CD4-positive, alpha-beta T cell (primary cell): ENCODE measurements at places on chromosomes 11 and 22. TPM values are rescaled to one million over a fixed set of nuclear protein-coding genes. Genes with fewer than 3 reads are reported as not detected.
A peak's percentile ranks its signal among the peaks of the same experiment; 100 is the strongest.

The NUP50 gene
- 141 TPM for total RNA-seq

DNA sequence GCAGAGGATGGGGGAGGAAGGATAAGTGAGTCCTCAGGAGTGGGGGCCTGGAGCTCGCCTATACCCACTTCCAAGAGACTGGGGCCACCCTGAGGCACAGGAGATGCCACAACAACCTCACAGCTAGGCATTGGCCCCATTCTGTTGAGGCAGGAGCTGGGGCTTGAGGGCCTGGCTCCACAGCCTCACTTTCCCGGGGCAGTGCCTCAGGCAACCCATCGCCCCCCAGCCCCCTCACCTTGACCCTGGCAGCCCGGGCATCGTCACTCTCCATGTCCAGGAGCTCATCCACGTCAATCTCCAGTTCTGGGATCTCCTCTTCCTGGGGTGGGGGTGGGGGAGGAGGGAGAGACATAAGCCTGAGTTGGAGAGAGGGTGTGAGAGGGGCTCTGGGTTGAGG is 1.8 kb downstream of the PPP1R14B start:
- peaks cover 57% of the 10 kb centered on the region for H3K4me1 ChIP-seq
- peak overlapping the region; percentile 48 for H3K27ac ChIP-seq
- no peaks in the 10 kb centered on the region for H3K27me3 ChIP-seq
- DNase-seq, result no peak
- peaks cover 10% of the 10 kb centered on the region for H3K36me3 ChIP-seq

- no peaks in the 10 kb centered on the region for H3K27me3 ChIP-seq
- H3K4me1 ChIP-seq, result peaks cover 18% of the 10 kb centered on the region
- no peak for DNase-seq
- H3K36me3 ChIP-seq, result no peaks in the 10 kb centered on the region
- H3K4me3 ChIP-seq, result no peak overlapping the region
- no peak overlapping the region for H3K27ac ChIP-seq
These were observed 21.6 kb downstream of the PPARA start for GRCh38 chr22:46171940-46172339.

DNA sequence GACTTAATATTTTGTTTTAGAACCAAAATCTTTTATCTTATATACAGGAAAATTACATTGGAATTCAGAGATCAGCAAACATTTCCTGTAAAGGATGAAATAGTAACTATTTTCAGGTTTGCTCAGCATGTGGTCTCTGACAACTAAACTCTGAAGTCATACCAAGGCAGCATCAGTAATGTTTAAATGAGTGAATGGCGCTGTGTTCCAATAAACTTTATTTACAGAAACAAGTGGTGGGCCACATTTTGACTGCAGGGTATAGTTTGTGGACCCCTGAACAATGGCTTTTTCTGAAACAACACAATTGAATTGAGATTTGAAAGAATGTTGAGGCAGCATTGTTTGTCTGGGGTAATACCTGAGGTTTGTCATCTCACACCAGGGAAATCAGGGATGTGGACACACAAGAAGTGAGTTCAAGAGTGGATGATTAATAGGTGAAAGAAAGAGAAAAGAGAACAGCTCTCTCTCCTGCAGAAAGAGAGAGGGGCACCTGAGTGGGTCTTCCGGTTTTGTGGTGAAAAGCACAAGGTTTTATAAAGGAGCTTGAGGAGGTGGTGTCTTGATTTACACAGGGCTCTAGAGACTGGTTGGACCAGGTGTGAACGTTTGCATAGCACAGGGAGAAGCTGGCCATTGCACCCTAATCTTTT is 113.5 kb upstream of the VPREB1 start:
- H3K27ac ChIP-seq, result no peak overlapping the region
- H3K4me3 ChIP-seq, result no peak overlapping the region
- H3K27me3 ChIP-seq, result no peaks in the 10 kb centered on the region
- no peak for DNase-seq

- peaks cover 44% of the 10 kb centered on the region for H3K4me1 ChIP-seq
- H3K36me3 ChIP-seq, result no peaks in the 10 kb centered on the region
- peak overlapping the region; percentile 83 for H3K4me3 ChIP-seq
These were observed 1.2 kb upstream of the CERK start for GRCh38 chr22:46739094-46739870.

DNA sequence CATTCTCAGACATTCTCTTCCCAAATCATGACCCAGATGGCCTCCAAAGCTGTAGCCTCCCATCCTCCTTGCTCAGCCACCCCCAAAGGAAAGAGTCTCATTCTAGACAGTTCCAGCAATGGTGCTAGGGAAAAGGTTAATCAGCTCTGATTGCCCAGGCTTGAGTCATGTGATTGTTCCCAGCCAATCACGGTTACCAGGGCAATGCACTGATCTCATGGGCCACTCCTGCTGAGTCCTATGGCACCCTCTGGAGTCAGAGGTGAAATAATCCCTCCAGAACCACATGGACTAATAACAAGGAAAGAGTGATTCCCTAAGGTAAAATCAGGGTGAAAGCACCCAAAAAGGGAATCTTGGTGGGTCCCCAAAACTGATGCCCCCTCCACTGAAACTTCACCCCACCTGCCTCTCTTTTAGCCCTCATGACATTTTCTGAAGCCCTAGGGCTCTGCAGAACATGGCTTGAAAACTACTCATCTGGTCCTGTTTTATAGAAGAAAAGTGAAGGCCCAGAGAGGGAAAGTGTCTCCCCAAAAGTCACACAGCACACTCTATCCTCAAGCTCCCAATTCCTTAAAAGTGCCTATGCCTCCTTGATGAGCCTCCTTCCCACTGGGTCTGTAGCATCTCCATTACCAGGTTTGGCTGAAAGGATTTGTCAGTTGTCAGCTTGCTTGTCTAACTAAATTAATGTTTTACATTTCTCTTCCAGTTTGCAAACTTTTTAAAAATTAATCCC is 203.7 kb downstream of the MN1 start:
- H3K27ac ChIP-seq, result no peak overlapping the region
- no peaks in the 10 kb centered on the region for H3K36me3 ChIP-seq
- H3K4me3 ChIP-seq, result no peak overlapping the region
- DNase-seq, result no peak
- H3K27me3 ChIP-seq, result no peaks in the 10 kb centered on the region
- no peaks in the 10 kb centered on the region for H3K4me1 ChIP-seq

DNA sequence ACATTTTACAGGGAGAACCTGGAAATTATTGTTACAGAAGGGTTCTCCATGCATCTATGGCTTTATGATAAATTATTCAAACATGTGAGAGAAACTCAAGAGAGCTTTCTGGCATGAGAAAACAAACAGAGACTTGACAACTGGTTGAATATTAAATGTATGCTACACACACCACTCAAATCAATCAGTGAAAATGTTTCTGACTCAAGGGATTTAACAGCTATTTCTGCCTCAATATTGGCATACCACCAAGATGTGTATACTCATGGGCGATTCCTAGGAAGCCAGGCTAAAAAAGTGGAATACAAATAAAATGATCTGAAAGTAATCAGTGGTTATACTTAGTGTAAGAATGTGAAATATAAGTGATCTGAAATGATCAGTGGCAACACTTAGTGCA is 15.8 kb upstream of the OR51T1 start:
- H3K27me3 ChIP-seq, result no peaks in the 10 kb centered on the region
- H3K4me3 ChIP-seq, result no peak overlapping the region
- no peak for DNase-seq

GRCh38 chr22:32218470-32218869 is 13.6 kb upstream of the RFPL2 start:
- no peak overlapping the region for H3K27ac ChIP-seq
- H3K4me1 ChIP-seq, result no peaks in the 10 kb centered on the region
- H3K27me3 ChIP-seq, result peaks cover 3% of the 10 kb centered on the region
- DNase-seq, result peak; percentile 40
- no peak overlapping the region for H3K4me3 ChIP-seq
- H3K36me3 ChIP-seq, result no peaks in the 10 kb centered on the region

The ANKK1 gene
- 1.2 TPM for total RNA-seq

DNA sequence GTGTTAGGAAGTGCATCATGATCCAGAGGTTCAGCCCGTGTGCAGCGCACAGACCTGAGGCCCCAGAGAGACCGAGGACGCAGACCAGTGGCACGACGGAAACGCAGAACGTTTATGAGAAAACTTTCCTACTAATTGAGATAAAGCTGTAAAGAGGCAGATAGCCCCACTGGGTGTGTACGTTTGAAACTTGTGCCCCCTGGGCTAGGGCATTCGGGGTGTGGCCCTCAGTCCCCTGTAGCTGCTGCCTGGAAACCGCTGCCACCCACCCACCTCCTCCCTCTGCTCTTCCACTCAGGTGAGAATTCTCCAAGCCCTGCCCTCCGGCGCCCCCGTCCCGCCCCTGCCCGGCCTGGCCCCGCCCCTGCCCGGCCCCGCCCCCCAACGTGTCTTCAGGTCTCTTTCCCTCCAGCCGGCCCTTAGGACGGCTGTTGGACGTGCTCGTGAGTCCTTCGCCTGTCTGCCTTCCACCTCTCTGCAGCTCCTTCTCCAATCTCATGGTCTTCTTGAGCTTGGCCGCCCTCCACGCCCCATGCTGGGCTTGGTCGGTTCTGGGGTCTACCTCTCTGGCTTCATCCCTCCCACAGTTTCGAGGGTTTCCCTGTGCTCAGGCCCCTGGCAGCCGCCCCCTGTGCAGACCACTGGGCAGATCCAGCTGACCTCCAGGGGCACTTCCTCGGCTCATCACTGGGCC is 12.1 kb downstream of the MAPK8IP2 start:
- H3K36me3 ChIP-seq, result no peaks in the 10 kb centered on the region
- no peak overlapping the region for H3K27ac ChIP-seq
- H3K27me3 ChIP-seq, result no peaks in the 10 kb centered on the region
- H3K4me3 ChIP-seq, result no peak overlapping the region
